Purkinje cell (primary cell): ENCODE measurements at places on chromosomes 12 and 14. TPM values are rescaled to one million over a fixed set of nuclear protein-coding genes. Genes with fewer than 3 reads are reported as not detected.

The LACRT gene
- polyA plus RNA-seq: not detected in 2 replicates

The PAPOLA gene
- polyA plus RNA-seq: 96.8 and 121 TPM in 2 replicates

The RASSF9 gene
- polyA plus RNA-seq: not detected in 2 replicates

The RARG gene
- polyA plus RNA-seq: 0.32 and 0.74 TPM in 2 replicates

The EXOC5 gene
- 59.1 and 62.2 TPM in 2 replicates for polyA plus RNA-seq

The USP44 gene
- polyA plus RNA-seq: 2.6 TPM in 1 of 2 replicates, not detected in the other

The POTEG gene
- not detected in 2 replicates for polyA plus RNA-seq

The GLIPR1L1 gene
- polyA plus RNA-seq: 3.4 and 4.4 TPM in 2 replicates

The KCNA5 gene
- polyA plus RNA-seq: 1.7 TPM in 1 of 2 replicates, not detected in the other

The SERPINA3 gene
- polyA plus RNA-seq: 1.1 TPM in 1 of 2 replicates, not detected in the other

The TTC9 gene
- 1.1 and 1.4 TPM in 2 replicates for polyA plus RNA-seq

The ERC1 gene
- 3.5 and 5.7 TPM in 2 replicates for polyA plus RNA-seq

The RNF212B gene
- polyA plus RNA-seq: not detected in 2 replicates

The REP15 gene
- not detected in 2 replicates for polyA plus RNA-seq

The OR6C2 gene
- polyA plus RNA-seq: not detected in 2 replicates

The HAL gene
- not detected in 2 replicates for polyA plus RNA-seq

The SRP54 gene
- polyA plus RNA-seq: 51.6 and 69.9 TPM in 2 replicates

The NINJ2 gene
- 0.92 and 2.6 TPM in 2 replicates for polyA plus RNA-seq

The FZD10 gene
- polyA plus RNA-seq: 1.2 and 2.2 TPM in 2 replicates

The NXPH4 gene
- polyA plus RNA-seq: 0.93 TPM in 1 of 2 replicates, not detected in the other

The C12orf57 gene
- 313 and 357 TPM in 2 replicates for polyA plus RNA-seq

The ARHGEF40 gene
- polyA plus RNA-seq: 4.0 and 6.3 TPM in 2 replicates

The DIO2 gene
- 0.56 and 0.78 TPM in 2 replicates for polyA plus RNA-seq

The LALBA gene
- polyA plus RNA-seq: not detected in 2 replicates

The MYF6 gene
- not detected in 2 replicates for polyA plus RNA-seq

The ABCB9 gene
- 3.0 and 3.6 TPM in 2 replicates for polyA plus RNA-seq

The SCN8A gene
- polyA plus RNA-seq: 30.8 and 40.5 TPM in 2 replicates

The KERA gene
- not detected in 2 replicates for polyA plus RNA-seq
